ENCODE measurements at places on chromosomes 13 and 19. TPM values are rescaled to one million over a fixed set of nuclear protein-coding genes. Genes with fewer than 3 reads are reported as not detected.

POU4F1 gene
- total RNA-seq = not detected

ZNF135 gene
- total RNA-seq = 1.7 TPM

FPR1 gene
- total RNA-seq = under 0.01 TPM

GJB6 gene
- 20.2 TPM for total RNA-seq

CYP2A6 gene
- total RNA-seq = not detected

KLF1 gene
- under 0.01 TPM for total RNA-seq

UBL3 gene
- 17.2 TPM for total RNA-seq

PNMA8C gene
- total RNA-seq = not detected

TEX101 gene
- not detected for total RNA-seq

TRPC4 gene
- not detected for total RNA-seq

ZNF229 gene
- 15.4 TPM for total RNA-seq

SPACA4 gene
- not detected for total RNA-seq

LILRB5 gene
- total RNA-seq = not detected

NOTCH3 gene
- total RNA-seq = 251 TPM

CAPS gene
- 1.7 TPM for total RNA-seq

PTGIR gene
- not detected for total RNA-seq

KCNC3 gene
- total RNA-seq = 0.36 TPM

MBD3L2 gene
- total RNA-seq = not detected

ZNF844 gene
- 3.8 TPM for total RNA-seq

MYO1F gene
- not detected for total RNA-seq

Measured in nasal cavity respiratory epithelium epithelial cell of viscerocranial mucosa (primary cell).